ENCODE measurements at places on chromosomes 3 and 15. TPM values are rescaled to one million over a fixed set of nuclear protein-coding genes. Genes with fewer than 3 reads are reported as not detected.

Gene FANCD2OS
- total RNA-seq, result not detected

Gene LTF
- total RNA-seq, result 4.6 TPM

Gene LAMB2
- total RNA-seq, result 363 TPM

Gene RTP1
- total RNA-seq, result not detected

Gene SATB1
- total RNA-seq, result 42.9 TPM

Measured in omental fat pad (tissue), 4 donors.